ENCODE measurements at places on chromosomes 5 and 9.

DNA sequence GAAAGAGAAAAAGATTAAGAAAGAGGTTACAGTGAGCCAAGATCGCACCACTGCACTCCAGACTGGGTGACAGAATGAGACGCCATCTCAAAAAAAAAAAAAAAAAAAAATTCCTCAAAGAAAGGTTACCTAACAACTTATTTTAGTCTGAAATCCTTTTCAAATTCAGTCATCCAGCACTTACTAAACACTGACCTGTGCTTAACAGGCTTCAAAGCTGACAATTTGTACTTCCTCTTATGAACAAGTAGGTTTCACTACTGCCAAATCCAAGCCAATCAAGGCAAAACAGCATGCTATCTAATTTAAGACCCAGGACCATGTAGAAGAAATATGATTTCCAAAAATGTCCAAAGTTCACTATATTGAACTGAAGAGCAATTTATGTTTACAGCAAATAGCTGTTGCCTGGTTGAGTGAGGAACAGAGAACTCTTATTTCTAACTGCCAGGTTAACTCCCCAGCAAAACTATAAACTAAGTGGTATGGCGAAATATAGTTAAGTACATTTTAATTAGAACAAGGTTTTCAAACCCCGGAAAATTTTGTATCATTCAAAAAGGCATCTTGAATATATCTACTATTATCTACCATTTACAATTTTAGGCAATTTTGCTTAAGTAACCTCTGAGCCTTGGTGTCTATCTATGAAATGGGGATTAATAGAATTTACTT lies 13.4 kb downstream of the PWWP2A start:
- H3K4me1 ChIP-seq: no peaks in the 10 kb centered on the region
- H3K27ac ChIP-seq: no peak overlapping the region
- no peaks in the 10 kb centered on the region for H3K27me3 ChIP-seq
- H3K36me3 ChIP-seq: peaks cover 73% of the 10 kb centered on the region
- H3K4me3 ChIP-seq: no peak overlapping the region
- DNase-seq: no peak

DNA sequence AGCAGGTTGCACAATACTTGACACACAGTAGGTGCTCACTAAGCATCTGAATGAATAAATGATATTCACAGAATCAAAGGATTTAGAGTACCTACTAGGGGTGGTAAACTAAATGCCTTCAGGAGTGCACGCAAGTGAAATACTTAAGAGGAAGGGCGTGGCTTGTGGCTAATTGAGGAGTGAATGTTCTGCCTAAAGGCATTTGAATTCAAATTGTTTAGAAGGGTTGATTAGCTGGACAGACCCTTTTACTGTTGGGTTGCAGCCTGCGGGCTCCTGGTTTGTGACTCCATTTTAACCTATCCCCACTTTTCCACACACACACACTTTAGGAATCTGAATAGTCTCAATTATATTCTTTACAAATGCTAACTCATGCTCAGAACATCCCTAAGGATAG lies 63.1 kb downstream of the PPP2R2B start:
- no peak overlapping the region for H3K27ac ChIP-seq
- no peak for DNase-seq
- H3K27me3 ChIP-seq: no peaks in the 10 kb centered on the region
- no peak overlapping the region for H3K4me3 ChIP-seq
- H3K36me3 ChIP-seq: no peaks in the 10 kb centered on the region
- H3K4me1 ChIP-seq: no peaks in the 10 kb centered on the region

- no peak for DNase-seq
- no peaks in the 10 kb centered on the region for H3K27me3 ChIP-seq
- H3K4me3 ChIP-seq: no peak overlapping the region
- no peaks in the 10 kb centered on the region for H3K4me1 ChIP-seq
- no peak overlapping the region for H3K27ac ChIP-seq
These were observed 889.4 kb upstream of the SEMA6A start for GRCh38 chr5:117463881-117464570.

DNA sequence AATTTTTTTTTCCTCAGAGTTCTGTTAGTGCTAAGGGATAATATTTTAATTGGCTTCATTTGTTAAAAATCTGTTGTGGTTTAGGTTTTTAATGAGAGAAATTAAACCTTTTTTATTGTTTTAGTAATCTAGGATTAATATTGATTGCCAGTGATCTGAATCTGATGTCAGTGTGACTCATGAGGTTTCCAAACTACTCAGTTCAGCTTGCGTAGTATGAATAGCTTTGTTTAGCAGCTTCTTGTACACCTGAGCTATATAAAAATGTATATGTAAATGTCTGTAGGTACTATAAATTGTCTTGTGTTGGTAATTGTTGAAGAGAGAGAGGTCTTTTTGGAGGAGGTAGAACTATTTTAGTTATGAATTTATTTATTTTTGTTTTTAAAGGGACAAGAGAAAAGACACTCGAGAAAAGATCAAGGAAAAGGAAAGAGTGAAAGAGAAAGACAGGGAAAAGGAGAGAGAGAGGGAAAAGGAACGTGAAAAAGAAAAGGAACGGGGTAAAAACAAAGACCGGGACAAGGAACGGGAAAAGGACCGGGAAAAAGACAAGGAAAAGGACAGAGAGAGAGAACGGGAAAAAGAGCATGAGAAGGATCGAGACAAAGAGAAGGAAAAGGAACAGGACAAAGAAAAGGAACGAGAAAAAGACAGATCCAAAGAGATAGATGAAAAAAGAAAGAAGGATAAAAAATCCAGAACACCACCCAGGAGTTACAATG lies 26.3 kb downstream of the SREK1 start:
- H3K27ac ChIP-seq: no peak overlapping the region
- no peaks in the 10 kb centered on the region for H3K27me3 ChIP-seq
- H3K36me3 ChIP-seq: peaks cover 99% of the 10 kb centered on the region
- H3K4me3 ChIP-seq: no peak overlapping the region
- H3K4me1 ChIP-seq: no peaks in the 10 kb centered on the region

DNA sequence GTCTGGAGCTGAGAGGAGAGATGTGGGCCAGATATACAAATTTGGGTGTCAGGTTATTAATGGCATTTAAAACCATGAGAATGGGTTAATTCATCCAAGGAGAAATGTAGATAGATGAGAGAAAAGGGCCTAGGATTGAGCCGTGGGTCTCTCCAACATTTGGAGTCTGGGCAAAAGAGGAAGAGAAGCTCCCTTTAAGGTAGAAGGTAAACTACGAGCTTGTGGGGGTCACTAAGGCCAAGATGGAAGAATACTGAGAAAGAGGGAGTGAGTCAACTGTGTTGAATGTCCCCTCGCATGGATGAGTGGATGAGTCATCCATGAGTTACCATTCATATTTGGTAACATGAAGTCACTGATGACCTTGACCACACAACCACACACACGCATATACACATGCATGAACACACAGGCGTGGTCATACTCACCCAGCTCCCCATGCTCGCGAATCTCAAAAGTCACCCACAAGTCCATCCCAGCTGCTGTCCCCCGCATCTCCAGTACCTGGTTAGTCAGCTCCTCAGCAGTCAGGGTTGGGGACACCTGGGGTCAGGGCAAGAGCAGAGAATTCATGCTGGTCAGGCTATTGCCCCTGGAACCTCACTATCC lies 6.8 kb upstream of the FCHSD1 start:
- H3K36me3 ChIP-seq: peaks cover 30% of the 10 kb centered on the region
- H3K27ac ChIP-seq: no peak overlapping the region
- no peak for DNase-seq
- no peaks in the 10 kb centered on the region for H3K27me3 ChIP-seq
- H3K4me1 ChIP-seq: no peaks in the 10 kb centered on the region

GRCh38 chr5:53827211-53827651 lies 266.8 kb downstream of the NDUFS4 start:
- H3K4me3 ChIP-seq: no peak overlapping the region
- peaks cover 3% of the 10 kb centered on the region for H3K4me1 ChIP-seq
- DNase-seq: no peak
- no peak overlapping the region for H3K27ac ChIP-seq
- no peaks in the 10 kb centered on the region for H3K27me3 ChIP-seq

- H3K36me3 ChIP-seq: no peaks in the 10 kb centered on the region
- H3K4me1 ChIP-seq: no peaks in the 10 kb centered on the region
- no peaks in the 10 kb centered on the region for H3K27me3 ChIP-seq
- no peak overlapping the region for H3K27ac ChIP-seq
- DNase-seq: no peak
These were observed 138.1 kb downstream of the ADAMTS12 start for GRCh38 chr5:33753704-33754103.

- peaks cover 31% of the 10 kb centered on the region for H3K4me1 ChIP-seq
- H3K27me3 ChIP-seq: no peaks in the 10 kb centered on the region
- H3K27ac ChIP-seq: peak overlapping the region; percentile 19
- DNase-seq: no peak
- H3K4me3 ChIP-seq: no peak overlapping the region
These were observed 3.8 kb downstream of the NDST1 start for GRCh38 chr5:150511578-150512367.

DNA sequence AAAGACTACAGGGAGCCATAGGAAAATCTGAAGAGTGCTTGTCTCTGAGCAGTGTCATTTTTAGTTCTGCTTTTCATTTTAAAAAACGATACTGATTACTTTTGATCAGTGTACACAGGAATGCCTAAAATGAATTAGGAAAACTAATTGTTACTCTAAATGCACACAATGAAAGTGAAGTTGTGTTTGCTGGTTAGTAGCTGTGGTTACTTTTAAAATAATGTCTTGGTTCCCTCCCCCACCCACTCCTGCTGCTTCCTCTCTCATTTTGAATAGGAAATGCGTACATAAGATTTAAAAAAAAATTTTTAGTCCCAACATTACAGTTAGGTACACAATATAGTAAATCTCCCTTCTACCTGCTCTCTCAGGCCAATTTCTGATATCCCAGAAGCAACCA lies 47.5 kb upstream of the PLPP1 start:
- peaks cover 3% of the 10 kb centered on the region for H3K4me1 ChIP-seq
- no peaks in the 10 kb centered on the region for H3K36me3 ChIP-seq
- H3K27me3 ChIP-seq: no peaks in the 10 kb centered on the region
- no peak for DNase-seq

GRCh38 chr9:78261403-78262001 lies 25.6 kb downstream of the CEP78 start:
- H3K27me3 ChIP-seq: no peaks in the 10 kb centered on the region
- H3K4me3 ChIP-seq: no peak overlapping the region
- DNase-seq: no peak

DNA sequence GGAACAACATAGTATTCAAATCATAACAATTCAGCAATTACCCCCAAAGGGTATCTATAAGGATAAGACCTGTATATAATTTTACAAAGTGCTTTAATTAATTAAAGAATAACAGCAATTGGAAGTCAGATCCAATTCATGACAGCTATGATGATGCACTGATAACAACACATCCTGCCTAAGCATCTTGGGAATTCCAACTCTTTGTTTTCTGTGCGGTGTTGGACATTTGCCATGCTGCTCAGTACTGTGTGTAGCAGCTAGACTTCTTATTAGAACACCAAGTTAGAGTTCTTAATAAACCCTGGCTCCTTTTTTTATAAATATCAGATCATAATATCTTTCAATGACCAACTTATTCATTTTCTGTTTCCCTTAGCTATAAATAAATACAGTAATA lies 209.0 kb downstream of the SEC61B start:
- no peak for DNase-seq
- H3K36me3 ChIP-seq: no peaks in the 10 kb centered on the region
- H3K27me3 ChIP-seq: no peaks in the 10 kb centered on the region
- H3K4me3 ChIP-seq: no peak overlapping the region
- no peak overlapping the region for H3K27ac ChIP-seq
- H3K4me1 ChIP-seq: no peaks in the 10 kb centered on the region

DNA sequence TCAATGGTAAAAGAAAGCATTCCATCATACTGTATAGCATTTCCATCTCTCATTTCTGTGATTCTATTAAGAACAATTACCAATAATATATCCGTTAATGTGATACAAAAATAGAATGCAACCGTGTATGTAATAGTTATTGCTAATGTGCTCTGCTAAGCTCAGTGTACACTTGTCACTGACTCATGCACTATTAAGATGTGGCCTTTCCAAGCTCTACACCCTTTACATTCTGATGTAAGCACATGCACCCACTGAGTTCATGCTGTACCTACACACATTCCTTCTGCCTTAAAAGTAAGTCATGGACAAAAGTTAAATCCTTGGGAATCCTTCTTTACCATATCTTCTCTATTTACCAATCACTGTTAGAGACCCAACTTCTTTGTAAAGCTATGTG lies 319.1 kb downstream of the ZSWIM6 start:
- H3K36me3 ChIP-seq: no peaks in the 10 kb centered on the region
- no peak overlapping the region for H3K4me3 ChIP-seq
- no peak for DNase-seq

Data from neuronal stem cell (in vitro differentiated cells).